ENCODE measurements at places on chromosomes 16 and 17.
A peak's percentile ranks its signal among the peaks of the same experiment; 100 is the strongest.

- DNase-seq: no peak
Observed at GRCh38 chr17:49760932-49761558, 2.9 kb downstream of the FAM117A start.

GRCh38 chr17:2124391-2124790, 69.5 kb downstream of the HIC1 start:
- peak; percentile 23 for DNase-seq

GRCh38 chr17:35293151-35293847, 50.4 kb downstream of the SLFN5 start:
- DNase-seq: peak; percentile 47

GRCh38 chr17:76495663-76496400, 5.4 kb downstream of the RHBDF2 start:
- no peak for DNase-seq

- no peak for DNase-seq
Observed at GRCh38 chr17:70100983-70101382, 26.0 kb downstream of the KCNJ16 start.

- no peak for DNase-seq
Observed at GRCh38 chr17:68670967-68671693, 70.0 kb upstream of the FAM20A start.

GRCh38 chr17:81550830-81551457, 1.2 kb downstream of the FAAP100 start:
- DNase-seq: no peak

GRCh38 chr17:58507123-58507634, 7.3 kb downstream of the MTMR4 start:
- DNase-seq: no peak

DNA sequence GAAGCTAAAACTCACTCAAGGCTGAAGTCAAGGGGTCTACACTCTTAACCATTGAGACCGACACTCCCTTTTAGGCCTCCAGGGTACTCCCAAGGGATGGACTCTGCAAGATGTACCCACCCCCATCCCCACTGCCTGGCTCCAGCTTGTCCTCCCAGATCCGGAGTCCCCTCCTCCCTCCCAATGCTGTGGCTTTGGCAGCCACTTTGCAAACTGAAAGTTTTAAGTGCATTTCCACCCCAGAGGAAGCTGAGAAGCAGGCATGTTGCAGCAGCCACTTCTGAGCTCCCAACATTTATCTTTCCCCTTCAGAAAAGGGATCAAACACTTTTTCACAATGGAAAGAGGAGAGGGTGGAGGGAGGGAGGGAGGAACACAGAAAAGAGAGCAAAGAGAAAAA, 115.2 kb downstream of the COPRS start:
- peak; percentile 80 for DNase-seq

DNA sequence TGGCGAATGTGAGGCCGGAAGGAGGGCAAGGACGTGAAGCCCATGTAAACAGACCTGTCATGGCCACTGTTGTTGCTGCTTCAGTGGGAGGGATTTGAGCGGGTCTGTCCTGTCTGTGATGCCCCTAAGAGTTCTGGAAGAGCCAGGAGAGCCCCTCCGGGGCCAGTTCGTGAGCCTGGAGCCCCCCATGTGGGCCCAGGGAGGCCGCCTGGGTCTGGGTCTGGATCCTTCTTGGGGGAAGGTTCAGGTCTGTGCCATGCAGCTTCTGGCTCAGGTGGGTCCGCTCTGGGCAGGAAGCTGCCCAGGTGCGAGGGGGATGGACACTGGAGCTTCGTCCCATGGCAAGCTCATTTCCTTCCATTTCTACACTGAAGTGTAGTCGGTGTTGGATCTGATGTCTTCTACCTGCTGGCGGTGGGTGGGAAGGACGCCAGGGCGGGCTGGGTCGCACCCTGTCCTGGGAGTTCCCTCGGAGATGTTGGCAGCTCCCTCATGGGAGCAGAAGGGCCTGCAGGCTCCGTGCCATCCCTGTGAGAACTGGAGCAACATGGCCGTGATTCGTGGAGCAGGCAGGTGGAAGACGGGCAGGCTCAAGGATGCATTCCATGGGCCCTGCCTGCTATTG, 11.2 kb upstream of the WFIKKN1 start:
- no peak for DNase-seq

DNA sequence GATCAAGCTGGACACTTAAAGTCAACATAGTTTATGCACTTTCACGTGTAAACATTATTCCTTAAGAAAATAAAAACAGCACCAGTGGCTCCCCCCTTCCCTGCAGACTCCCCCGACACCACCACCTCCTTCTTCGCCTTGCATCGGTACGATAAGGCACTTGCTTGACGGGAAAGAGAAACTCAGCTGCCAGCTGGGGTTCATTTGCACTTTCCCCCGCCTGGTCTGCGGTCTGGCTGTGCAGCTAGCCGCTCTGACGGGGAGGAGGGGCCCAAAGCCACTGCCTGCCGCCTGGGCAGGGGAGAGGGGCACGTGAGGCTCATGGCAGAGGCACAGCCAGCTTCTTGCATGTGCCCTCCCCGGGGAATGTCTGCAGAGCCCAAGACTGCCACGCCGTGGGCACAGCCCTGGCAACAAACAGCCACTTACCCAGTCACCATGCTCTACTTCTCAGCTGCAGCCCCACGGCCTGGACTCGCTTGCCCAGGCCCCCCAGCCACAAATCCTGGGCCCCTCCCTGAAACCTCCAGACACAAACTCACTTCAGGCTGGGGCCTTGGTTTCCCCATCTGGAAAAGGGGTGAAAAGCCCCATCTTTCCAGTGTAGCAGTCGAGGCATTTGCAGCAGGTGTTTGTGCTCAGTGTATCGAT, 16.5 kb upstream of the PRM1 start:
- peak; percentile 55 for DNase-seq

- no peak for DNase-seq
Observed at GRCh38 chr16:2527784-2528100, 3.5 kb downstream of the CEMP1 start.

GRCh38 chr17:80829166-80829813, 162.4 kb upstream of the CHMP6 start:
- DNase-seq: no peak

- peak; percentile 53 for DNase-seq
Observed at GRCh38 chr17:47663912-47664623, 14.3 kb downstream of the KPNB1 start.

DNA sequence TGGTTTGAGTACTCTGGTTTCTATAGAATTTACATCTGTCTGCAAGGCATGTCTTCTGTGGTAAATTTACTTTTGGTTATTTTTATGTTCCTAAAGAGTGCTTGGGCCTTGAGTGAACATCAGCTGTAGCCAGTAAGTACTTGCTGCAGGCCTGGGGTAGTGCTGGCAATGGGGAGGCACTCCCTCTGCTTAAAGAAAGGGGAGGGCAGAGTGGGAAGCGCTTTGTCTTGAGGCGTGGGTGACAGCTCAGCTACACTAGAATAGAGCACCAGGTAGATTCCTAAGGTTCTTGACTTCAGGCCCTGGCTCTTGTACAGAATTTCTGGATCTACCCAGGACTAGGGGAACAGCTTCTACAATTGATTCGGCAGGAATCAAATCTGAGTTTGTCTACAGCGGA, 50.6 kb downstream of the MPHOSPH6 start:
- no peak for DNase-seq

GRCh38 chr16:48269011-48269410, 21.7 kb upstream of the ABCC11 start:
- no peak for DNase-seq

DNA sequence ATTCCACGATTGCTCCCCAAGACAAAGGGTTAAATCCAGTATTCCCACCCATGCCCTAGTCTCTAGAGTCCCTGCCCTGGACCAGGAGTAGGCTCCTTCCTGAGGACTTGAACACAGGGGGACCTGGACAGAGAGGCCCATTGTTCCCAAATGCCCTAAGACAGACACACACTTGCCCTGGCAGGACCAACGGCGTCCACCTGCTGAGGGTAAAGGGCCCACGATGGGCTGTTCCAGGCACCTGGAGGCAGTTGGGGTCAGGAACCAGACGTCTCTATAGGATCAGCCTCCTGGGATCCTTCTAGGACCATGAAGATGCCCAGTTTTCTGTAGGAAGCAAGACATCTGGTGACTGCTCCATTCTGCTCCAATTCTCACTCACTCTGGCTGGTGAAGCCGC, 39.3 kb downstream of the TNFRSF13B start:
- no peak for DNase-seq

- DNase-seq: no peak
Observed at GRCh38 chr17:57485916-57486881, 229.9 kb downstream of the MSI2 start.

- no peak for DNase-seq
Observed at GRCh38 chr17:72115781-72116525, 4.9 kb upstream of the SOX9 start.

DNA sequence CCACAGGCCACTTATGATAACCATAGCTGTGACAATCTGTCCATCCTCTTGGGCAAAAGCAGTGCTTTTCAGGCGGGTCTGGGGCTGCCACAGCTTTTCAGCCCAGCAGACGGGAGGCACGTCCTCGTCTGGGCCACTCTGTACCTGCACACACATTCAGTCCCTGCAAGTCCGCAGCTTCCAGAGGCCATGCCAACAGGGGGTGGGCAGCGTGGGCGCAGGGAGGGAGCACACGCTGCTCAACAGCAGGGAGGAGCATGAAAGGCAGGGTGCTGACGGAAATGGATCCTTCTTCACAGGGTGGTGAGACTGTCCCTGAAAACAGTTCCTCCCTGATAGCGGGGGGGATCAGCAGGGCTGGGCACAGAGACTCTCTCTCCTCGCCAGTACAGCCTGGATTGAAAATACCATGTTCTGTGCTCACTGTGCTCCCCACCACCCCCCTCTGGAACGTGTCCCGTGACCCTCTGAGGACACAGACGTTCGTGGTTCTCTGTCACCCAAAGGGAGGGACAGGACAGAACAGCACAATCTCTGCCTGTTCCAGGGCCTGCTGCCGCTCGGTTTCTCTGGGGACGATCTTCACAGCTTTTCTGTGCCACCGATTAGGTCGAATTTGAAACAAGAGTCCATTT, 41.7 kb downstream of the PEMT start:
- DNase-seq: no peak

- DNase-seq: no peak
Observed at GRCh38 chr17:66172691-66173223, 19.2 kb downstream of the CEP112 start.

DNA sequence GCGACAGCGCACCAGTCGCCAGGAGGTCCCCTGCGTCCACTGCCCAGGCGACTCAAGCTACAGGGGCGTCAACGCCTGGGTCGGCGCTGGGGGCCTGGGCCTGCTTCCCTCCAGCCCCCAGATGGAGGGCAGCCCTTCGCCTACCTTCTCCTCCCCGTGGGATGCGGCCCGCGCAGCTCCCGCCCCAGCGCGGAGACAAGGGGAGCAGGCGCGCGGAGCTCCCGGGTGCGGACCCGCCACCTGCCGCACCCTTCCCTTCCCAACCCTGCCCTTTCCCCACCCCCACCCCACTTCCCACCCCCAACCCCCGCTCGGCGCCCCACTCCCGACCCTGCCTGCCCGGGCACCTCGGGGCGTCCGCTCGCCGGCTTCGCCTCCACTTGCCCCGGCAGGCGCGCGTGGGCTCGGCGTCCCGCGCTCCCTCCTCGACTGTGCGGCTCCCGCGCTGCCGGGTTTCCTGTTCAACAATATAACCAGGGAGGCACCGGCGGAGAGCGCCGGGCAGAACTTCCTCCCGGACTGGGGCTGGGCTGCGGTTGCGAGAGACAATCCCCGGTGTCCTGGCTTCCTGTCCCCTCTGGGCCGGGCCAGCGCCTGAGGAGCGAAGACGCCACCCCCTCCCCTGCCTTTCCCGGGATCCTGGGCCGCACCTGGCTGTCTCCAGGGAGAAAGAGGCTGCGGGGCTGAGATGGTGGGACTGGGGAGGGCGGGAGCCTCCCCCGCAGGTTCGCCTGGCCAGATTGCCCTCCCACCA, at the start of gene ARHGAP27:
Gene ARHGAP27 (minus strand): TSS at position 466 of the 754 bp plus-strand sequence. CDS start 2,591 bp downstream, outside the sequence.
- DNase-seq: no peak

GRCh38 chr17:8209907-8210760, at the start of gene AURKB:
AURKB (minus strand) TSS chr17:8210575; CDS start chr17:8210224, 351 bp downstream.
- peak; percentile 98 for DNase-seq

DNA sequence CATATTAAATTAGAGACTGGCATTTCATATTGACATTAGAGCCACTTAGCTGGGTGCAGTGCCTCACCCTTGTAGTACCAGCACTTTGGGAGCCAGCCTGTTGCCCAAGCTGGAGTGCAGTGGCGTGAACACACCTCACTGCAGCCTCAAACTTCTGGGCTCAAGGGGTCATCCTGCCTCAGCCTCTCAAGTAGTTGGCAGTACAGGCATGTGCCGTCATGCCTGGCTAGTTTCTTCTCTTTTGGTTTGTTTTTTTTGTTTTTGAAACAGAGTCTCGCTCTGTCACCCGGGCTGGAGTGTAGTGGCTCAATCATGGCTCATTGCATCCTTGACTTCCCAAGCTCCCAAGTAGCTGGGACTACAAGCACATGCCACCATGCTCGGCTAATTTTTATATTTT, 8.7 kb downstream of the PPM1E start:
- DNase-seq: no peak

GRCh38 chr16:49128740-49129139, 152.9 kb downstream of the CBLN1 start:
- no peak for DNase-seq

- no peak for DNase-seq
Observed at GRCh38 chr16:49937886-49938285, 82.0 kb upstream of the ZNF423 start.

DNA sequence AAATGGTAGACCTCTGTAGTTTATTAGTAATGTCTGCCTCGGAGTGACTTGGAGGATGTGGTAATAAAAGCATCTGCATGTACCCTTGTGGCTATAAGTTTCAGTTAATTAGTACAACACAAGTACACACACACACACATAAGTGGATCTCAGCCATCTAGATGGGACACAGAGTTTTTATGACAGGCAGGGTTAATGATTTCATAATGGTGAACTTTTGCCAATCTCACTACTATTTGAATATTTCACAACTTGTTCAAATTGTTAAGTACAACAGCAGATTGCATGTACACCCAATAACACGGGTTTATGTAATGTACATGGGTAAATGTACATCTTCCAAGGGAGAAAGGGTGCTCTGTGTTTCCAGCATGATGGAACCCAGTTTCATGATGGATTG, 511.3 kb upstream of the HSBP1 start:
- DNase-seq: no peak

- peak; percentile 33 for DNase-seq
Observed at GRCh38 chr17:20267459-20267842, 199.9 kb downstream of the LGALS9B start.

DNA sequence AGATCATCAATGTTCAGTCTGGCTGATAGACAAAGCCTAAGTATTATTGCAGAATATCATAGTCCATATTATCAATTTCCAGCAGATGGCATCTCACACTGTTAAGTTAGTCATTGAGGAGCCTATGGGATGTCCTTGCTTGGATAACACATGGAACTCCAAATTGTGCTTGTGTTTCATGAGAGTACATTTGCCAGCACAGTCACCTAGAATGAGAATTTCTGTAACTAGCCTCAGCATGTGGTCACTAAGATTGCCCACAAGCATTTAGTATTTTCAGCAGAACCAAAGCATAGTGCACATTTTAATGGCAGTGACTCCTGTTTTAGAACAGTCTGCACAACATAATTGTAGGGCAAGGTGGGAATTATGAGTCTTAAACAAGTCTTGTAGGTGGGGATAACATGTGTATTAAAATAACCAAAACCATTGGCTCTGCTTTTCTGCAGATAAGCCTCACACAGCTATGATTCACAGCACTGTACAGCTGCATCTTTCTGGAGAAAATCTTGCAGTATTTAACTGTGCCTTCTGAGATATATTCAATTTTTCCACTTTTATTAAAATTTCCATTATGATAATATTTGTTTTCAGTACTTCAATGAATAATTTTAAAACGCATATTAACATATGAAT, 882.8 kb upstream of the SOX9 start:
- DNase-seq: peak; percentile 67

Data from fibroblast of skin of right biceps (primary cell).